ENCODE measurements at places on chromosomes 7 and 10. TPM values are rescaled to one million over a fixed set of nuclear protein-coding genes. Genes with fewer than 3 reads are reported as not detected.

TBX20 gene
- 1.5 TPM for total RNA-seq

- DNase-seq, result no peak
Measured at GRCh38 chr7:71661671-71662224, 529.8 kb downstream of the GALNT17 start.

- no peak for DNase-seq
Measured at GRCh38 chr10:130221456-130222375, 85.5 kb downstream of the GLRX3 start.

DRGX gene
- total RNA-seq, result not detected

NACAD gene
- total RNA-seq, result 2.0 TPM

- DNase-seq, result no peak
Measured at GRCh38 chr7:26843705-26844104, 20.7 kb downstream of the SKAP2 start.

DNA sequence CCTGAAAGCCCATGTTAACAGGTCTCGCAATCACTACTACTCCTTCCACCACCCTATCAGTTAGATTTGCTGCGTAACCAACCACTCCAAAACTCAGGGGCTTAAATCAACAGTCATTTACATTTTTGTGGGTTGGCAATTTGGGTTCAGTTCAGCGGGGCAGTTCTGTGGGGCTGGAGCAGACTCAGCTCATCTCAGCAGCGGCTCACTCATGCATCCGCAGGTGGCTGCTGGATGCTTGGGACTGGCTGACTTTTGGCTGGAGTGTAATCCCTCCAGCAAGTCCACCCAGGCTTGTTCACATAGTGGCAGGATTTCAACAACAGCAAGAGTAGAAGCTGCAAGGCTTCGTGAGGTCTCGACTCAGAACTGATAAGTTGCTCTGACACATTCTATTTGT is 79.2 kb downstream of the NEUROD6 start:
- DNase-seq, result peak; percentile 38

DNA sequence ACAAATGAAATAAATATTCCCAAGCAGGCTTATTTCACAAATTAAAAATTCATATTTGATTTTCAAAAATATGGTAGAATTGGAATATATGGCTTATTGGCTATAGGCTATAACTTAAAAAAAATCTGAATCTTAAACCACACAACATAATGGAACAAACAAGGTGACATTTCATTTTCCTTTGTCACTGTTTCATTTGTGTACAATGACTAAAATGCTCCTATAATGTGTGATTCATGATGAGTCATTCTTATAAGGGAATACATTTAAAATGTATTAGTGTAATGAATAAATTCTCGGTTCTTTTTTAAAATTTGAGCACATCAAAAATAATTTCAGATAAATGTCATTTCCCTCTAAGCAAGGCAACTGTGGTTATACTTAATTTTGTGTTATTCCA is 148.0 kb upstream of the ANK3 start:
- DNase-seq, result peak; percentile 9

KCNIP2 gene
- total RNA-seq, result not detected

LRRC18 gene
- total RNA-seq, result 0.06 TPM

DNA sequence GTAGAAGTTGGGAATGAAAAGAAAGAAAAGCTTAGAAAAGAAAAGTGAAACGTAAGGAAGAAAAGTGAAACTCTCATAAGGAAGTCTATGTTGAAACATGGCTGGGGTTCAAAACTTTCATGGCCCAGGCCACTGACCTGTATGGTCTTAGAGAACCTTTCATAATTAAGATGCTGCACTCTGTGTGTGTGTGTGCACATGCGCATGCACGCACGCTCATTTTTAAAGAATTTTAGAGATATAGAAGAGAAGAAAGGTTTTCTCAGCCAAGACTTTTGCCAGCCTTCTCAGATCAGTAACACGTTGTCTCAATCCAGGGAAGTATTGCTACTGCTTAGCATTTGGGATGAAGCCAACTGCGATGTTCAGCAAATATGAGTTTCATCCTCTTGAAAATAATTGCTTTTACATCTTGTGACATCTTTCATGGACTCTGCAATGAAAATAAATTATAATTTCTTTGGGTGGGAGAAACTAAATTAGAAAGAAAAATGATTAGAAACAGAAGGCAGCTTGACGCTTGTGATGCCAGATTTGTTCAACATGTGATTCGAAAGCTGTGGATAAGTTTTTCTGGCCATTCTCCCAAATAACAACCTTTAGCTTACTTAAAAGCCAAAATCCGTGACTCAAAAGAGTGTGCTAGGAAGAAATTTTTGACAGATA is 16.2 kb upstream of the SLC26A4 start:
- no peak for DNase-seq

PPP1R3A gene
- not detected for total RNA-seq

DNA sequence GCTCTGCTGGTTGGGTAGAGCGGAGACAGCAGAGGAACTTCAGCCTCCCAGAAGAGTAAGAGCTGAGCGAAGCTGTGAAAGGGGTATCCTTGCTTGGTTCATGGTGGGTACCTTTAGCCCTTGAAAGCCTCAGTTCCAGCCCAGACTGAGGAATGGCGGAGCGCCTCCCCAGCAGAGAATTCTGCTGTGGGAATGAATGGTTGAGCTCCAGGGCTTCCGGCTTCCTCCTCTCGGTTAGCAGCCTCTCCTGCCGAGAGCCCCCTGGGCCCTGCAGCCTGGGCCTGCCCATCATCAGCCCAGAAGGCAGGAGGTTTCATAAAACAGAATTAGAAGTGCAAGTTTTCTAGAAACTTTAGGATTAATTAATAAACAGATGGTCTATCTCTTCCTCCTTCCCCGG is 79.9 kb upstream of the ANLN start:
- DNase-seq, result no peak

DNA sequence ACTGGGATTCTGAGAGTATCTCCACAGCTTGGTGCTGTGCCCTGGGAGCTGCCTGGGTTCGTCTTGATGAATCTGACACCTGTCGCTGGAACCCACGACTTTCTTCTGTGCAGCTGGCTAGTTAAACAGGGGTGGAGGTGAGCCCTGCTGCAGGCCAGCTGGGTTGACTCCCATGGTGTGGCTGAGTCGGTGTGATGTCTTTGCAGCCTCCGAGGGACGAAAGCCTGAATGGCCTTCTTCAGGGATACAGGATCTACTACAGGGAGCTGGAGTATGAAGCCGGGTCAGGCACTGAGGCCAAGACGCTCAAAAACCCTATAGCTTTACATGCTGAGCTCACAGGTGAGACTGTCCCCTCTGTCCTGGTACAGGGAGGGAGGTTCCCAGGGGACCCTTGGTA is 508.1 kb upstream of the FOXK1 start:
- no peak for DNase-seq

PCBD1 gene
- 18.8 TPM for total RNA-seq

AKR1D1 gene
- total RNA-seq, result not detected

SAMD8 gene
- 10.9 TPM for total RNA-seq

PLXDC2 gene
- total RNA-seq, result 30.3 TPM

GRCh38 chr10:85661123-85661522 is 705.5 kb downstream of the GRID1 start:
- DNase-seq, result no peak

Measured in H4 (cell line).